ENCODE measurements at places on chromosomes 7 and 10.
A peak's percentile ranks its signal among the peaks of the same experiment; 100 is the strongest.

DNA sequence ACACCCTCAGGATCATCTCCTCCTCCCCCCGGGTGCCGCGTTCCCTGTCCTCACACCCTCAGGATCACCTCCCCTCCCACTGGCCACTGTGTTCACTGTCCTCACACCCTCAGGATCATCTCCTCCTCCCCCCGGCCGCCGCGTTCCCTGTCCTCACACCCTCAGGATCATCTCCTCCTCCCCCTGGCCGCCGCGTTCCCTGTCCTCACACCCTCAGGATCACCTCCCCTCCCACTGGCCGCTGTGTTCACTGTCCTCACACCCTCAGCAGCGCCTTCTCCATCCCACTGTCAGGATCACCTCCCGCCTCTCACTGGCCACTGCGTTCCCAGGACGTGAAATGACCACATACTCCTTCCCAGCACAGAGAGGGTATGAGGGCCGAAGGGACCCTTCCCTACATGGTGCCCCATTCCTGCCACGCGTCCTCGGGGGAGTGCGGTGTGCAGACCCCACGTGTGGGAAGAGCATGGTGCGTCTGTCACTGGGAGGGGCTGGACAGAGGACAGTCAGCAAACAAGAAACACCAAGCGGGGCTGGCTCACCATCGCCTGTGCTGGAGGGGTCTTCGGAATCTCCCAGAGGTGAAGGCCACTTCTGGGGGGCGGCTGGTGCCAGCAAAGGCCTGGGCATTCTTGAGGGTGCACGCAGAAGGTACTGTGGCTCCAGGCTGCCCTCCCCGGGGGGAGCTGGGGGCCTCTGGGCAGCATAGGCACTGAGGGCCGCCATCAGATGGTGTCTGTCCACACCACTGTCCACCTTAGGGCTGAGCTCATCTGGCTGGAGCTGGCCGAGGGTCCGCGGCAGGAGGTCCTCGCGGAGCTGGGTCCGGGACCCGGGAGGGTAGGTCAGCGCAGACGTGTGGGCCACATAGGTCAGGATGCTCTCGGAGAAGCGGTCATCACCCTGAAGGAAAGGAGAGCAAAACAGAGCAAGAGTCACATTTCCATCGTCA lies 421.0 kb downstream of the PTPRN2 start:
- no peak for DNase-seq

DNA sequence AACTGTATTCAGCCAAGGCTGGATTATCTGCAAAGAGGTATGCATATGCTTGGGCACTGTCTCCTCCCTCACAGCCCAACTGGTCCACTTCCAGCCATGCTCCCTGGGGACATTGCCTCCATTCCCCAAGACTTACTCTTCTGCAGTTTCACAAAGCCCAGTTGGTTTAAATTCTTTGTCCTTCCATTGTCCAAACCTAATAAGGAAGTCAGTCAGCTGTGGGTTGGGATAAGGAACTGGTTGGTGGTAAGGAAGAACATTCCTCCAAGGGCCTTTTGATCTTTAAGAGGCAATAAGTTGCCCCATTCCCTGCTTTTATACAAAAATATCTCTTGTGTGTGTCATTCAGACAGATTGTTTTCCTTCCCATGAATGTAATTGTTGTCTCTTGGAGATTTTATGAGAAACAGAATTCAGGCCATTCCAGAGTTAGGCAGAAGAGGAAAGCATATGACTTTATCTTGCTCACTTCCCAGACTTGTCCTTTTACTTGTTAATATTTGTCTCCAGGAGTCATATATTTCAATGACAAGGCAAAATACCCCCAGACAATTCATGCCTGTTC lies 673.7 kb downstream of the SUGCT start:
- no peak for DNase-seq

- DNase-seq, result no peak
These were observed 67.6 kb downstream of the ITGA8 start for GRCh38 chr10:15652117-15652516.

- no peak for DNase-seq
These were observed 30.3 kb downstream of the HACD1 start for GRCh38 chr10:17586821-17587234.

DNA sequence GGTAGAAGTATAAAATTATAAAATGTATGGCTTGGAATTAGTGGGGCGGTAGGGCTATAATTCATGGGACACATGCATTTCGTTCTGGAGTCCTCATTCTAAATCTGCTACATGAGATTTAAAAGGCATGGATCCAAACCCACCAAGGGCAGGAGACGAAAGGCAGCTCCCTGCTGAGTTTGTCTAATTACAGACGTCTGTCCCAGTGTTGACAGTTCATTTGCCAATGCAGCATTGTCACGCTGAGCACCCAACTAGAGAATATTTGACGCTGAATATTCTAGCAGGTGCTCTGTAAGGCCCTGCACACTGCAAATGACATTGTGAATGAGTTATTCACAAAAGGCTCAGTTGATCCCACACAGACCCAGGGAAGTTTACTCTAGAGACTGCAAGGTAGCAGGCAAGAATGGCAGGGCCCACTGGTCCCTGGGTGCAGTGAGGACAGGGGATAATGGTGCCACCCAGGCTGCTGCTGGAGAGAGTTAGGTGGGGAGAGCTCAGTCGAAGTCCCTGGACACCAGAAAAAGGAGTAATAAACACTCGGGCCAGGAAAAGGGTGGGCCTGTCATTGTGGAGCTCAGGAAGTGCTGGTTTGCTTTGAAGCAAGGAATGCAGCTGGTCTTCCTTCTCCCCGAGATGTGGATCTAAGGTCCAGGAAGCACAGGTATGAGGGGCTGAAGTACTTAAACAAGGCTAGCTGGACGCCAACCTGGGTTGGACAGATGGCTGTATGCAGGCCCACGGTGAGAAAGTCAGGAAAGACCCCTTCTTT lies 75.0 kb upstream of the JCAD start:
- no peak for DNase-seq

DNA sequence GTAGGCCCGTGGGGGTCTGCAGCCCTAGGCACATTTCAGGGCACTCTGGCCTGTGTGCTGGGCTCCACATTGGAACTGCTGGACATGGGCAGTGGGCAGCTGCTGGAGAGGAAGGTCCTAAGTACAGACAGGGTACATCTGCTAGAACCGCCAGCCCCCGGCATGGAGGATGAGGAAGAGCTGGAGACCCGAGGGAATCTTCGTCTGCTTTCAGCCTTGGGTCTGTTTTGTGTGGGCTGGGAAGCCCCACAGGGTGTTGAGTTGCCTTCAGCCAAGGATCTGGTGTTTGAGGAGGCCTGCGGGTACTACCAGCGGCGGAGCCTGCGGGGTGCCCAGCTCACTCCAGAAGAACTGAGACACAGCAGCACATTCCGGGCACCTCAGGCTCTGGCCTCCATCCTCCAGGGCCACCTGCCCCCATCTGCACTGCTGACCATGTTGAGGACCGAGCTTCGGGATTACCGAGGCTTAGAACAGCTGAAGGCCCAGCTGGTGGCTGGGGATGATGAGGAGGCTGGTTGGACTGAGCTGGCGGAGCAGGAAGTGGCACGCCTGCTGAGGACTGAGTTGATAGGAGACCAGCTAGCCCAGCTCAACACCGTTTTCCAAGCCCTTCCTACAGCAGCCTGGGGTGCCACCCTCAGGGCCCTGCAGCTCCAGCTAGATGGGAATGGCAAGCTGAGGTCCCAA lies 1.4 kb downstream of the HPS6 start:
- DNase-seq, result no peak

GRCh38 chr10:16856567-16856966 lies 39.3 kb upstream of the RSU1 start:
- DNase-seq, result peak; percentile 30

- peak; percentile 10 for DNase-seq
These were observed 972.2 kb upstream of the MBL2 start for GRCh38 chr10:53744746-53745145.

DNA sequence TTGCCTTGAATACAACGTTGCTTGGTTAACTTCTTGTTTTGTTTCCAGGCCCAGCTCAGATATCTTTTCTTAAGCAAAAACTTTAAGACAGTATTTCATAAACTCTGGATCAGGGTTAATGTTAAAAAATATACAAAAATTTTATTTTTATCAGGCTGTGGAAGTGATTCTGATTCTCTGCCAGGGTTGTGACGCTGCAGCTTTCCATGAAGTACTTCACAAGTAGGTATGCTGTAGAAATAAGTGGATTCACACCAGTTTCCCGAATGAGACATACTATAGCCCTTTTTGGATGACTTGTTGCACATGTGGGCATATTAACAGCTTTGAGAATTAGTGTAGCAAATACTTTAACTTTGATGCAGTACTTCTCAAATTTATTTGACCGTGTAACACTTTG lies 70.1 kb downstream of the CDK14 start:
- DNase-seq, result no peak
